ENCODE measurements at places on chromosomes 7 and 10.

GRCh38 chr10:77699080-77699645 lies 61.6 kb upstream of the KCNMA1 start:
- no peak for DNase-seq

GRCh38 chr10:101007099-101007711 lies 7.6 kb downstream of the LZTS2 start:
- DNase-seq = no peak

DNA sequence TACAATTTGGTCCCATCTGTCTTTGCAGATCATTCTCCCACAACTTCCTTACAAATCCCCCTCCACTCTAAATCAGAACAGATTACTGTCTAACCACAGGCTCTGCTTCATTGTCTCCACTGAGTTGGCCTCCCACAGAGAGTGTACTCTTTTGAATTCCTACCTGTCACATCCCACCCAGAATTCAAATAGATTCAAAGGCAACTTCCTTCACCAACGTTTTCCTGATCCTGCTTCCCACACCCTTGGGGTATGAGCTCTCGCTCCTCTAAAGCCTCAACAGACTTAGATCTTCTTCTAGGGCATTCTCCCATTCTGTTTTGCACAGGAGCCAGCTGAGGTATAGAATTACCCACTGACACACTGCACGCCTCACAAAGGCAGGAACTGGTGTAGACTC lies 197.8 kb upstream of the CDCA7L start:
- no peak for DNase-seq

DNA sequence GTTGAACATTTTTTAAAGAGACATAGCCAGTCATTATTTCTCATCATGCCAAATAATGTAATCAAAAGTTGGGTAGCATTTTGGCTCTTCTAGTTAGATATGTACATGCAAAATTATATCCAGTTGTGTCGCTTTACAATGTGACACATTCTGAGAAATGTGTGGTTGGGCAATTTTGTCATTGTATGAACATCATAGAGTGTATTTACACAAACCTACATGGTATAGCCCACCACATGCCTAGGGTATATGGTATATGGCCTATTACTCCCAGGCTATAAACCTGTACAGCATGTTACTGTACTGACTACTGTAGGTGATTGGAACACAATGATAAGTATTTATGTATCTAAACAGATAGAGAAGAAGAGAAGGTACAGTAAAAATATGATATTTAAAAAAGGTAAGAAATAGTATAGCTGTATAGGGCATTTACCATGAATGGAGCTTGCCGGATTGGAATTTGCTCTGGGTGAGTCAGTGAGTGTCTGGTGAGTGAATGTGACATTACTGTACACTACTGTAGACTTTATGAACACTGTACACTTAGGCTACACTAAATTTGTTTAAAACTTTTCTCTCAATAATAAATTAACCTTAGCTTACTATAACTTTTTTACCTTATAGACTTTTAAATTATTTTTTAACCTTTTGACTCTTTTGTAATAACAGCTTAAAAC lies 16.5 kb downstream of the ZNF365 start:
- DNase-seq = no peak

- DNase-seq = no peak
Observed at GRCh38 chr10:53699684-53700083, 927.1 kb upstream of the MBL2 start.

DNA sequence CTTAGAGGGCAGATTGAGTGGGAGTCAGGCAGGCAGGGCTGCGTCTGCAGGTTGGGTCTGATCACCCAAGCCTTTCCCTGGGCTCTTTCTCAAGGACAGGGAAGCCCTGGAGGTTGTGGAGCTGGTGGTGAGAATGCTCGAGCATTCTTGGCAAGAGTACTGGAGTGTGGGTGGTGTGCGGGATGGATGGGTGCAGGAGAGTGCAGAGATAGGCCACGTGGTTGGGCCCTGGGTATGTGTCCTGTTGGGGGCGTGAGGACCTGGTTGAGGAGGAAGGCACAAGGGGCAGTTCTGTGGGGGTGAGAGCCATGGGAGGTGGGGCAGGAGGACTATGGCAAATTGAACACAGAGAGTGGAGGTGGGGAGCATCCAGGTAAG lies 135.9 kb downstream of the PTPN20 start:
- no peak for DNase-seq

DNA sequence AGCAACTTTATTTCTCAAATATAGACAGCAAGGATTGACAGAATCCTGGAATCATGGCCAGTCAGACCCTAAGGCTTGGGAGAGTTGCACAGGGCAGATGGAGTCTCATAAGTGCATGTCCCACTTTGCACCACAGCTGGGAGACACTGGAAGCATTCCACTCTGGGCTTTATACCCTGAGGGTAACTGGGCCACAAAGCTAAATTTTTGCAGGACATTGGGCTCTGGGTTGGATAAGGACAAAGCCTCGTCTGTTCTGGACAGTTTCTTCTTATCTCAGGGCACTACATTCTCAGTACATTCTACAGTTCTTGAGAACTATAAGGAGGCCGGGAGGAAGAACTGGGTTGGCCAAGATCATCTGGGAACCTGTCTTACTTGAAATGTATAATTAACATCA lies 158.3 kb upstream of the IGFBP3 start:
- DNase-seq = no peak

GRCh38 chr7:4842319-4843064 lies 19.3 kb downstream of the PAPOLB start:
- no peak for DNase-seq

DNA sequence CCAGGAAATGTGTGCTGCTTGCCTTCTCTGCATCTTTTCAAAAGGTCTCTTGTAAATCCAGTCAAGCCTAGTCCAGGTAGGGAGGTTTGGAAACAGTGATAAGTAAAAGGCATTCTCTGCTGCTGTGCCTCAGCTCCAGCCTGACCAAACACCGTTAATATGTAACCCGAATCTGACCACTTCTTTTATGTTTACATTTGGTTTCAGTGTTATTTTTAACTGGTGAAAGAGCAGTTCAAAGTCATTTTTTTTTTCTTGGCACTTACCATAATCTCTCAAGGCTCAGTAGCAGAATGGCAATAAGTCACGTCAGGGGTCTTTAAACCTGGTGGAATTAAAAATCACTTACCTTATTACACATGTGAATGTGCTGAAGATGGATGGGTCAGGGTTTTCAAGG lies 216.8 kb downstream of the PTEN start:
- no peak for DNase-seq

GRCh38 chr10:130174328-130174727 lies 38.1 kb downstream of the GLRX3 start:
- no peak for DNase-seq

DNA sequence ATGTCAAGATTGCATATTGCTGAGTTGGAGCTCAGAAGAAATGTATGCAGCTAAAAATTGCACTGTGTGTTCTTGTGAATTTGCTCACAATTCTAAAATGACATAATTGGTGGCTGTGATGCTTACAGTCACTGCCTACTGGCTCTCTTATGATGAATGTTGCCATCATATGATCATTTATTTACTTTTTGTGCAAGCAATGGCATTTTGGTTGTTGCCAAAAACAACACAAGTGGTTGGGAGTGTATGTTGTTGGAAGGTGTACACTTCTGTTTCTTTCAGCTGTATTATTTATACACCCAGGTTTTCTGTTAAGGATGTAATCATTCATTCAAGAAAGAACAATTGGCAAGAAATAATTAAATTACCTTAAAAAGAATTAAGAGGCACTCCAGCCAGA lies 28.9 kb downstream of the PON1 start:
- no peak for DNase-seq

DNA sequence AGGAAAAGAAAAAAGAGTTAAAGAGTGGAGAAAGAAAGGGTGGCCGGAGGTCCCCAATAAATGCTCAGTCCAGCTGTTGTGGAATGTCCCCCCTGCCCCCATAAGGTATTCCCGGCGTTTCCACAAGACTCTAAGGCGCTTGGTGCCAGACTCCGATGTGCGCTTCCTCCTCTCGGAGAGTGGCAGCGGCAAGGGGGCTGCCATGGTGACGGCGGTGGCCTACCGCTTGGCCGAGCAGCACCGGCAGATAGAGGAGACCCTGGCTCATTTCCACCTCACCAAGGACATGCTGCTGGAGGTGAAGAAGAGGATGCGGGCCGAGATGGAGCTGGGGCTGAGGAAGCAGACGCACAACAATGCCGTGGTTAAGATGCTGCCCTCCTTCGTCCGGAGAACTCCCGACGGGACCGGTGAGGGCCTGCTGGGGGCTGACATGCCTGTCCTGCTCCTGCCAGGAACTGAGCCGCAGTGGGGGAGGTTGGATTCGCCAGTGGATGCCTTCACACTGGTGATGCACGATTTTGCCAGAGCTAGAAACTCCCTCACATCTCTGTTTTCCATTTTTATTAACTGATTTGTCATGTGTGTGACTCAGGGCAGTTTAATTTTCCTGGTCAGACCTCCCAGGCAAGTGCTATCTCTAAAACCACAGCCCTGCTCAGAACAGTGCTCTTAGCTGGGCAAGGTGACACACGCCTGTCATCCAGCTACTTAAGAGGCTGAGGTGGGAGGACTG lies 34.2 kb downstream of the TACR2 start:
- DNase-seq = no peak

DNA sequence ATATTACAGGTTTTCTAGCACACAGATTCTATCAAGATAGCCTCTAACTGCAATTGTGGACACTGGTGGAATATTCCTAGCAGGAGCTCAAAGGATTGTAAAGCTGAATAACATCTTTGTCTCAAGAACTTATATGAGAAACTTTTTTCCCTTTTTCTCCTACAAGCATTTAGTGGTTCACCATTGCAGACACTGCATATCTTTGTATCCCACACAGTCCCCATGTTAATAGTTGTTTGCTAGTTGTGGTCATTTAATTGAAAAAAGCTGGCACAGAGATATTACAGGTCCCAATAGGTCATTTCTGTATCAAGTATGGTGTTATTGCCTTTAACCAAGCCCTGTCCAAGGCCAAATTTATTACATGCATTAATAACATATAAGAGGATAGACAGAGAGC lies 226.2 kb upstream of the TCF7L2 start:
- no peak for DNase-seq

DNA sequence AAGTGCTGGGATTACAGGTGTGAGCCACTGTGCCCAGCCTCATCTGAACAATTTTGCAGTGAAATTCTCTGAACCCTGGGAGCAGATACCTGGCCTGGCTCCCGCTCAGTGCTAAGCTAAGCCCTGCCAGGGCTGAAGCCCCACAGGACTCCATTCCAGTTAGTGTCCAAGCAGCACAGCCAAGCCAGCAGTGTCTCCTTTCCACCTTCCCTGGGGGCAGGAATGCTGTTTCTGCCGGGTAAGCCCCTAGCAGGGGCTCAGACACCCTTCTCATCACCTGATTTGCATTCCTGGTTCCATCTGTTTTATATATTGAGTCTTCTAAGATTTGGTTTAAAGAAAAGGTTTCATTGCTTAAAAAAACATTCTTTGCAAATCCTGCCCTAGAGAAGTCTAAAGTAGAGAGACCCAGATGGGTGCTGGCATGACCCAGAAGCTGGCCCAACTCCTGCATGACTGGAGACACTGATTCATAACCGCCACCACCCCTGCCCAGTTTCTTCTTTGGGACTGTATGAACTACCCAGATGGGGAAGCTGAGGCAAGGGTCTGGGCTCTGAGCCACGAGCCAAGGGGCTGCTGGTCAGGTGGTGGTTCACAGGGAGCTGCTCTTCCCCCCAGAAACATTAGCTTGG lies 14.0 kb downstream of the SLC13A4 start:
- no peak for DNase-seq

DNA sequence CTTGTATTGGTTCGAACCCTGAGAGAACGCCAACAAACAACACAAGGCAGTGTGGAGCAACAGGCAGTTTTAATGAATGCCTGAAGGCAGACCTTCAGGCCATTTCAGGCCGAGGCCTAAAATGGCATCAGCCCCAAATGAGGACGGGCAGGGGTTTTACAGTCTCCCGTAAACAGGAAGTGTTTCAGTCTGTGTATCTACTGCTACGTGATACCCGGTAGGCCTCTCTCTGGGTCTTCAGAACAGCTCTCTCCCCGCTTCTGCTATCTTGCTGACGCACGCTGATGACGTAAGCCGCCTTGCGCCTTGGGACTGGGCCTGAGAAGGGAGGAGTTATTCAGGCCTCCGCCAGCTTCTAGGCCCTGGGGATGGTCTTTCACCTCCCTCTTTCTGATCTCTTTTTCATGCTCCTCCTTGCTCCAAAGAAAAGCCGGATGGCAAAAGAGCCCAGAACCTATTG lies 67.7 kb downstream of the ST8SIA6 start:
- DNase-seq = no peak

- DNase-seq = no peak
Observed at GRCh38 chr7:87505557-87506245, 30.2 kb upstream of the ABCB4 start.

GRCh38 chr10:35420044-35420443 lies 83.7 kb downstream of the CCNY start:
- DNase-seq = no peak

DNA sequence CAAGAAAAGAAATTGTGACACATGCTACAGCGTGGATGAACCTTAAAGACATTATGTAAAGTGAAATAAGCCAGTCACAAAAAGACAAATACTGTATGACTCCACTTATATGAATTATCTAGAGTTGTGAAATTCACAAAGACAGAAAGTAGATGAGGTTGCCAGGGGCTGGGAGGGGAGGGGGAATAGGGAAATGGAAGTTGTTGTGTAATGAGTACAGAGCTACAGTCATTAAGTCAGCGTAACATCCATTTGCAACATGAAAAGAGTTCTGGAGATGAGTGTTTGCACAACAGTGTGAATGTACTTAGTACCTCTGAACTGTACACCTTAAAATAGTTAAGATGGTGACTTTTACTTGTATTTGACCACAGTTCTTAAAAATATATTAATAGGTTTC lies 112.1 kb upstream of the CDK1 start:
- DNase-seq = no peak

GRCh38 chr7:11335947-11336346 lies 362.3 kb downstream of the PHF14 start:
- no peak for DNase-seq

- no peak for DNase-seq
Observed at GRCh38 chr10:24467136-24467535, 256.6 kb downstream of the ARHGAP21 start.

GRCh38 chr10:77458986-77459590 lies 178.5 kb downstream of the KCNMA1 start:
- no peak for DNase-seq

- no peak for DNase-seq
Observed at GRCh38 chr10:47403446-47404318, 19.6 kb upstream of the ZNF488 start.

GRCh38 chr10:14032406-14032998 lies 298.2 kb downstream of the FRMD4A start:
- DNase-seq = no peak

- DNase-seq = no peak
Observed at GRCh38 chr10:31508882-31509281, 189.9 kb downstream of the ZEB1 start.

DNA sequence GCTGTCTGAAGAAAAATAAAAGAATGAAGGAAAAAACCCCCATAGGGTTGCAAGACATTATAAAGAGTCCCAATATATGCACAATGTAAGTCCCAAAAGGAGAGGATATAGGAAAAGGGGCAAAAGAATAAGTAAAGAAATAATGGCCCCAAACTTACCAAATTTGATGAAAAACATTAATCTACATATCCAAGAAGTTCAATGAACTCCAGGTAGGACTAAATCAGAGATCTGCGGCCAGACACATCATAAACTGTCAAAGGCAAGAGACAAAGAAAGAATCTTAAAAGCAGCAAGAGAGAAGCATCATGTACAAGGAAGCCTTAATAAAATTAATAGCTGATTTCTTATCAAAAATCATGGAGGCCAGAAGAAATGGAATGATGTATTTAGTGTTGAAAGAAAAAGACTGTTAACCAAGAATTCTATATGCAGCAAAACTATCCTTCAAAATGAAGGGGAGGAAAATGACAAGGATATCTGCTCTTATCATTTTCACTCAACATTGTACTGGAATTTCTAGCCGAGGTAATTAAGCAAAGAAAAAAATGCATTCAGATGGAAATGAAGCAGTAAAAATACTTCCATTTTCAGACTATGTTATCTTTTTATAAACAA lies 95.7 kb upstream of the GLI3 start:
- DNase-seq = no peak

Data from activated CD4-positive, alpha-beta T cell treated with anti-CD3 and anti-CD28 coated beads for 4 hours (primary cell).